Caki2 (cell line): ENCODE measurements at places on chromosomes 13 and 19.

DNA sequence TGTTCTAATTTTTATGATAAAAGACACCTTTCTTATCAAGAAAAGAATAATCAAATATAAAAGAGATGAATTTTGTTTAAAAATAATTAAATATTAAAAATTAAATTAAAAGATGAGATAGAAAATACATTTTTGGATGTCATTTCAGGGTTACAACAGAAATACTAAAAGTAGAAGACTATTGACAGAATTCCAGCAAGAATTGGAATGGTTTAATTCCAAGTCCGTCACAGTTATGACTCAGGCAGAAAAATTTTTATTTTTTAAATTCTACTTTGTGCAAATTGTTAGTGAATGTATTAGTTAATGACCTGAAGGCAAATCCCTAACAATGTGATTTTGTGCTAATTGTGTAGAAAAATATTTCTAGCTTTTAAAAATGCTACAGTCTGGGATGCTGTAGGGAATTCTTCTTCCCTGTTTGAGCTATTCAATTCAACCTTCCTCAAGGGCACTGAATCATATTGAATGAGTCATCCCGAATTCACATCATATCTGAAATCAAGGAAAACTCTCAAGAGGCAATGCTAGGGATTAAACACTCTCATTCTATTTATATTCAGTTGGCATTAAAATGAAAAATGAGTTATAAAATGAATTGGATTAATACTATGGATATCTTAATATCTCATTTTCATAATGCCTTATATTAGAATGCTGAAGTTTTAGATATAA is 633.5 kb upstream of the ATXN8OS start:
- DNase-seq = no peak

DNA sequence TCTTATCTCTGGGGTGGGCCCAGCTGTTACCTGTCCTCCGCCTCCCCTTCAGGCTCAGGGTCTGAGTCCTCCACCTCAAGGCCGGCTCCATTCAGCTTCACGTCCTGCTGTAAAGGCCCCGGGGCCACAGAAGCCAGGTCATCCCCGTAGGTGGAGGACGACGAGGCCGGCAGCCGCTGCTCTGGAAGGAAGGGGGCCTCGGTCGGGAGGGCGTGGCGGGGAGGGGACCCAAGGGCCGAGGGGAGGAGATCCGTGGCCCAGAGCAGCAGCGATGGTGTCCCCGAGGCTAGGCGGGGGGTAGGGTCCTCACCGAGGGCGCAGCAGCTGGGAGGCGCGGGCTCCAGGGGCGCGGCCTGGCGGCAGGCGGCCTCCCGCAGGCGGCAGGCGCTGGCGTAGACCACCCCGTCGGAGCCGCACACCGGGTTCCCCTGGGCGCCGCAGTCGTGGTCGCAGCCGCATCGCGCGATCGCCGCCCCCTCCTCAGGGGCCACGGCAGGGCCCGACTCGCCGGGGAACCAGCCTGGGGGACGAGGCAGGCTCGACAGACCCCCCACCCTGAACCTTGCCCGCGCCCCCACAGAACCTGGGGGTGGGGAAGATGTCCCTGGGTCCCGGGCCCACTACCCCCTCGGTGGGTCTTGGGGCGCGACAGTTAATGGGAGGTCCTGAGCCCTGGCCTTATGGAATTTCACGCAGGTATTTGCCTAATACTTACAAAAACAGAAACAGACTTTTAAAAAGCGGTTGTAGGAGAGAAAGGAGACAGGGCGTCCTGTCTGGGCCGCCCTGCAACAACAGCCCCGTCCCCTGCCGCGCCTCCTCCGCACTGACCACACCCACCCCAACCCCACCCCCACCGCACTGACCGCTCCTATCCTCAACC is 7.6 kb downstream of the F2RL3 start:
- peak; percentile 28 for DNase-seq

GRCh38 chr19:13995878-13996765 is 10.0 kb downstream of the RFX1 start:
- DNase-seq = no peak

DNA sequence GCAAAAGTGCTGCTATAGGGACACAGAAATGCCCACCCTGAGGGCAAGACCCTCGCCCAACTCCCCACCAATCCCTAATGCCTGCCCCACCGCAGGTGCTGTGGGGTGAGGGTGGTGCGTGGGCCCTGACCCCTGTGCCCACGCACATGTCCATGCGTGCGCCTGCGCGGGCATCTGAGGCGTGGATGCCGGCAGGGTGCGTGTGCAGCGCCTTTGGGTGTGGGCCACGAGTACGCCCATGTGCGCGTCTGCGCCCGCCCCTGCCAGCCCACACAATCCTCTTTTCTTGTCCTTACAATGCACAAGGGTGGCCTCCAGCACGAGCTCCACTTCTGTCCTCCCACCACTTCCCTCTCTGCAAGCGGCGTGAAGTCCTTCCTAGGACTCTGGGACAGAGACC is 14.3 kb downstream of the FUT6 start:
- DNase-seq = no peak

GRCh38 chr19:8391198-8392016 is 1.2 kb downstream of the RAB11B start:
- DNase-seq = no peak

DNA sequence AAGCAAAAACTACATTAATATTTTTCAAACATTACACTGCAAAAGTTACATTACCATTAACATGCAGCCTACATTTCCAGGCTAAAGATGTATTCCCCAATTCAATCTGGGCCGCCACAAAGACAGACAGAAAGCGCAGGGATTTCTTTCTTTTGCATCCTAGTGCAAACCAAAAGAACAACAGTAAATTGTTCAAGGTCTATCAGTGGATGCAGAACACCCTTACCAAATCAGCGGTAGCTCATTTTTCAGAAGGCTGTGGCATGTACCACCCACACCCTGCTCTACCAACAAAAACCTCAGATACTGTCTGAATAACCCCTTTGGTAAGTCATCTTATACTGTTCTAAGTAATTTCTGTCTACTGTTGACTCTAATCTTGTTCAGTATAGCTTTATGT is 3.6 kb downstream of the TPT1 start:
- no peak for DNase-seq
